A549 treated with Mapracorat at 1 μM for 4 hours (cell line): ENCODE measurements at places on chromosomes 6 and 20. TPM values are rescaled to one million over a fixed set of nuclear protein-coding genes. Genes with fewer than 3 reads are reported as not detected.

POPDC3 gene
- total RNA-seq = 23.4 to 25.4 TPM (median 24.4 TPM) in 5 replicates

PGC gene
- not detected in 5 replicates for total RNA-seq

KHDC1L gene
- 0.29 TPM in 1 of 5 replicates, not detected in the others for total RNA-seq

SYTL3 gene
- 1.4 to 1.6 TPM (median 1.5 TPM) in 5 replicates for total RNA-seq

RBPJL gene
- total RNA-seq = not detected in 5 replicates

WFDC5 gene
- not detected in 5 replicates for total RNA-seq

NUP43 gene
- 12.3 to 15.6 TPM (median 14.4 TPM) in 5 replicates for total RNA-seq

PHACTR3 gene
- total RNA-seq = 0.22 to 0.32 TPM (median 0.24 TPM) in 5 replicates

FAM83B gene
- not detected in 5 replicates for total RNA-seq

ITCH gene
- total RNA-seq = 22.2 to 36.4 TPM (median 32.2 TPM) in 5 replicates

MYLIP gene
- 2.1 to 2.5 TPM (median 2.4 TPM) in 5 replicates for total RNA-seq

BFSP1 gene
- total RNA-seq = 3.7 to 5.1 TPM (median 4.1 TPM) in 5 replicates

TFAP2D gene
- total RNA-seq = not detected in 5 replicates

FRK gene
- total RNA-seq = 1.1 to 1.3 TPM (median 1.2 TPM) in 5 replicates

UST gene
- 3.5 to 4.7 TPM (median 3.9 TPM) in 5 replicates for total RNA-seq

OPRL1 gene
- total RNA-seq = 0.73 to 1.2 TPM (median 0.99 TPM) in 5 replicates

MYCT1 gene
- total RNA-seq = not detected in 5 replicates

NR2E1 gene
- total RNA-seq = 0.07 TPM in 1 of 5 replicates, not detected in the others

BTBD9 gene
- total RNA-seq = 1.8 to 3.0 TPM (median 2.3 TPM) in 5 replicates

PRDM13 gene
- 0.88 to 1.3 TPM (median 1.1 TPM) in 5 replicates for total RNA-seq

BTNL2 gene
- not detected in 5 replicates for total RNA-seq

THBS2 gene
- 0.02 TPM in 1 of 5 replicates, not detected in the others for total RNA-seq

LAMP5 gene
- 0.10 to 0.11 TPM in 2 of 5 replicates, not detected in the others for total RNA-seq

CSTF1 gene
- 34.6 to 39.8 TPM (median 36.4 TPM) in 5 replicates for total RNA-seq

CGA gene
- 0.19 to 0.43 TPM (median 0.29 TPM) in 5 replicates for total RNA-seq

RPRD1B gene
- 25.6 to 33.5 TPM (median 27.9 TPM) in 5 replicates for total RNA-seq

NT5E gene
- 25.9 to 38.4 TPM (median 32.7 TPM) in 5 replicates for total RNA-seq

RGS17 gene
- 5.1 to 7.4 TPM (median 6.5 TPM) in 5 replicates for total RNA-seq

DOP1A gene
- total RNA-seq = 2.2 to 4.3 TPM (median 2.7 TPM) in 5 replicates

CST1 gene
- 0.67 to 0.86 TPM (median 0.84 TPM) in 5 replicates for total RNA-seq

TP53INP2 gene
- total RNA-seq = 6.9 to 9.2 TPM (median 7.8 TPM) in 5 replicates

ADGRF4 gene
- total RNA-seq = 11.9 to 15.7 TPM (median 13.3 TPM) in 5 replicates

CTCFL gene
- not detected in 5 replicates for total RNA-seq

ZMYND8 gene
- 13.6 to 15.4 TPM (median 14.6 TPM) in 5 replicates for total RNA-seq

VIP gene
- not detected in 5 replicates for total RNA-seq

TNXB gene
- total RNA-seq = 0.32 to 0.76 TPM (median 0.50 TPM) in 5 replicates

GABRR1 gene
- not detected in 5 replicates for total RNA-seq

BNIP5 gene
- total RNA-seq = not detected in 5 replicates

APCDD1L gene
- 0.05 to 0.08 TPM (median 0.07 TPM) in 3 of 5 replicates, not detected in the others for total RNA-seq

SLC22A16 gene
- not detected in 5 replicates for total RNA-seq

PPP1R16B gene
- 0.11 to 0.22 TPM (median 0.15 TPM) in 5 replicates for total RNA-seq

MUC21 gene
- not detected in 5 replicates for total RNA-seq

SIRPG gene
- not detected in 5 replicates for total RNA-seq

PACRG gene
- total RNA-seq = 0.13 TPM in 1 of 5 replicates, not detected in the others

TAF4 gene
- total RNA-seq = 14.2 to 18.7 TPM (median 17.4 TPM) in 5 replicates

GCNT2 gene
- total RNA-seq = 4.9 to 6.3 TPM (median 5.5 TPM) in 5 replicates

WDR27 gene
- 6.4 to 13.3 TPM (median 10.3 TPM) in 5 replicates for total RNA-seq

EYS gene
- total RNA-seq = 0.02 to 0.18 TPM (median 0.15 TPM) in 3 of 5 replicates, not detected in the others

SYCP2 gene
- 0.12 to 0.62 TPM (median 0.36 TPM) in 5 replicates for total RNA-seq

ESR1 gene
- 0.02 TPM in 1 of 5 replicates, not detected in the others for total RNA-seq

FAM217A gene
- total RNA-seq = not detected in 5 replicates
